ENCODE measurements at places on chromosomes 5 and 9.

GRCh38 chr9:113705306-113705927, 170.7 kb upstream of the ZNF618 start:
- no peak for DNase-seq

DNA sequence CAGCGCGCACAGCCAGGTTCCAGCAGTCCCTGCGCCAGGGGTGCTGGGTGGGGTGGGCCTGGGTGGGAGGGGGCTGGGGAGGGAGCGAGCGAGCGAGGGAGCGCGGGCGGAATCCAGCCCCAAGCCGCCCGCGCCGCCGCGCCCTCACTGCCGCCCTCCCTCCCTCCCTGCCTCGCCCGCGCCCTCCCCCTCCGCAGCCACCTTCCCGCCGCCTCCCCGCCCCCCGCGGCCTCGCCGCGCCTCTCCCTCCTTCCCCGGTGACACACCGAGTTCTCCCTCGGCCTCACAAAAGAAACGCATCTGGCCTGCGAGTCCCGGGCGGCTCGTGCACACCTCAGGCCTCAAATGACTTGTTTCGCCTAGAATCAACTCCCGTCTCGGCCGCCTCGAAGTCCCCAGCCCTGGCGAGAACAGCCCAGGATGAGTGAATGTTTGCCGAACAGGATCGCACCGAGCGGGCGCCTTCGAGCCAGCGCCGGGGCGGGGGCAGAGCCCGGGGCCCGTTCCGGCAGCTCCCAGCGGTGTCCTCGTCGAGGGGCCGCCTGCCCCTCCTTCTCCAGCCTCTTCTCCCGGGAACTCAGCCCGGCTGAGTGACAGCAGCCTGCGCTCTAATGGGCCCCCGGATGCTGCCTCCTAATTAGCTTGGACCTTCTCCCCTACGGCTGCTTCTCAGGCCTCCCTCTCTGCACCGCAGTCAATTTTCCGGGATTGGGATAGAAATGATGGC, 371 bp upstream of the PITX1 start:
- no peak for DNase-seq

GRCh38 chr5:82816926-82817325, 260.3 kb downstream of the TMEM167A start:
- DNase-seq: no peak

DNA sequence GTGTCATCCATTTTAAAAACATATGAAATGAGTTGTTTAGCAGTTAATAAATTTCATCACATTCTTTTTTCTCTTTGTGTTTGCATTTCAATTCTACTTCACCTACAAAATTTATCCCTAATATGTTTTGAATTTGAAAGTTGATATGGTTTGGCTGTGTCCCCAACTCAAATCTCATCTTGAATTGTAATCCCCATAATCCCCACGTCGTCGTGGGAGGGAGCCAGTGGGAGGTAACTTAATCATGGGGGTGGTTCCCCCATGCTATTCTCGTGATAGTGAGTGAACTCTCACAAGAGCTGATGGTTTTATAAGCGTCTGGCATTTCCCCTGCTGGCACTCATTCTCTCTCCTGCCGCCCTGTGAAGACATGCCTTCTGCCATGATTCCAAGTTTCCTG, 200.1 kb downstream of the EPB41L4A start:
- no peak for DNase-seq

GRCh38 chr5:2203774-2204173, 321.0 kb upstream of the IRX4 start:
- DNase-seq: no peak

GRCh38 chr5:22844636-22845035, 8.5 kb downstream of the CDH12 start:
- DNase-seq: no peak

GRCh38 chr5:82405161-82405560, 127.0 kb upstream of the RPS23 start:
- no peak for DNase-seq

- peak; percentile 17 for DNase-seq
Observed at GRCh38 chr5:69414885-69415583, at the start of gene MARVELD2. MARVELD2 (plus strand) TSS chr5:69415116; CDS start chr5:69419386, 4,270 bp downstream.

GRCh38 chr9:116692616-116693015, 5.5 kb downstream of the TRIM32 start:
- DNase-seq: no peak

- no peak for DNase-seq
Observed at GRCh38 chr5:133753856-133754255, 141.5 kb upstream of the FSTL4 start.

- no peak for DNase-seq
Observed at GRCh38 chr5:151699071-151699901, 12.6 kb upstream of the SPARC start.

DNA sequence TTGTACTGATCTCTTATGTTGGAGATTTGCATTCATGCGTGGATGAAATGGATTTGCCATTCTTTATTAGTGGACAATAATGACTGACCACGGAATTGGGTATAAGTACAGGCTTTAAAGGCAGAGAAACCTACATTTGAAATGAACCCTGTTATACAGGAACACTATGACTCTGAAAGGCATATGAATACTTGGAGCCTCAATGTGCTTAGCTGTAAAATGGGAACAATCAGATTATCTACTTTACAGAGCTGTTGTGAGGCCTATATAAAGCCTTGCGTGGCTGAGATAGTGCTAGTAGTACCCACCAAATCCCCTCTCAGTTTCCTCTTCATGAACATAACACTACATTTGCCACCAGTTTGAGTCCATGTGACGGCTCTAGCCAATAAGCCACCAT, 18.9 kb upstream of the MGAT1 start:
- DNase-seq: no peak

GRCh38 chr5:116645627-116646026, 71.0 kb upstream of the SEMA6A start:
- no peak for DNase-seq

DNA sequence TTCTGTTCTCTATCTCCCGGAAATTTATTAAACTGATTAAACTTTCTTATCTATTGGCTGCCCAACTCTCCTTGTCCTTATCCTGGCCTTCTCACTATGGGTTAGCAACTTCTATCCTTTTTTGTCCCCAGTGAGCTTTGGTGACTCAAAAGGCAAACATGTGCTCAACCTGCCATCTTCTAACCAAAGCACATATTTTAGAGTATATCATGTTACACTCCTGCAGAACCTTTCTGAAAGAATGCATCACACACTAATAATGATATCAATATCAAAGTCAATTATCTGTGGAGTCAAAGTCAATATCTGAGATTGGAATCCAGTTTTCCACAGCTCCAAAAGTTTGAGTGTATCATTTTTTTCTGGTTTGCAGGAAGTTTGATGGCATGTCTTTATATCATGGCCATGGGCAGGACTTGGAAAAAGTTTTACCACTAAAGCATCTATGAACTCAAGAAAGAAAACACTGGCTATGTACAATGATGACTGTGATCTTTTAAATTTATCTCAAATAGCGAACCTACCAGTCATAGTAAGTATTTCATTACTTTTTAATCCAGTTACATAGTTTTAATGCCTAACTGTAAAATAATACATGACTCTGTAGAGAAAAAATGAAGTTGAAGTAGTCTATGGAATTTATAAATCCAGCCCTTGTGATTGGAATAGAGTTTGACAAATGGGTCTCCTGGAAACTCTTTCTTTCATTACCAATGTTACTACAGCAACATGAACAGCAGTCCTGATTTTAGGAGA, 166.8 kb downstream of the DROSHA start:
- DNase-seq: no peak

- no peak for DNase-seq
Observed at GRCh38 chr5:159641371-159642039, 274.8 kb upstream of the ADRA1B start.

DNA sequence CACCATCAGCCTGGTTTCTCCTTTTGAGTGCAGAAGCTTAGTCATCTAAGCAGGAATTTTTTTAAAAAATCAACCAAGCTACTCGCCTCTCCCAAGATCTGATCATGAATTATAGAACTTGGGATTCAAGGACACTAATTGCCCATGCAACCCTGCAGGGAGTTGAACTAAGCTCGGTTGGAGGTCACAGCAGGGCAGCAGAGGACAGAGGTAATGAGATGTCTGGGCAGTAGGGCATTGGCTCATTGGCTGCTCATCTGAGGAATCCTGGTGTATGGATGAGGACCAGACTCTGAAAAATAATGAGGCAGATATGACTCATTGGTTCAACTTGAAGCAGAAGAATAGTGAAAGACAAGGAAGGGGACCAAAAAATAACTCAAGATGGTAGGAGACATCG, 111.8 kb upstream of the TLE1 start:
- no peak for DNase-seq

GRCh38 chr5:96455789-96456188, 22.7 kb upstream of the PCSK1 start:
- no peak for DNase-seq

- DNase-seq: no peak
Observed at GRCh38 chr5:154476354-154477205, 1.4 kb downstream of the HAND1 start.

GRCh38 chr5:56827924-56828323, 12.6 kb downstream of the MAP3K1 start:
- DNase-seq: no peak

- DNase-seq: peak; percentile 15
Observed at GRCh38 chr9:22452415-22453010, 5.9 kb downstream of the DMRTA1 start.

- no peak for DNase-seq
Observed at GRCh38 chr5:132673488-132673887, 301 bp upstream of the IL4 start.

DNA sequence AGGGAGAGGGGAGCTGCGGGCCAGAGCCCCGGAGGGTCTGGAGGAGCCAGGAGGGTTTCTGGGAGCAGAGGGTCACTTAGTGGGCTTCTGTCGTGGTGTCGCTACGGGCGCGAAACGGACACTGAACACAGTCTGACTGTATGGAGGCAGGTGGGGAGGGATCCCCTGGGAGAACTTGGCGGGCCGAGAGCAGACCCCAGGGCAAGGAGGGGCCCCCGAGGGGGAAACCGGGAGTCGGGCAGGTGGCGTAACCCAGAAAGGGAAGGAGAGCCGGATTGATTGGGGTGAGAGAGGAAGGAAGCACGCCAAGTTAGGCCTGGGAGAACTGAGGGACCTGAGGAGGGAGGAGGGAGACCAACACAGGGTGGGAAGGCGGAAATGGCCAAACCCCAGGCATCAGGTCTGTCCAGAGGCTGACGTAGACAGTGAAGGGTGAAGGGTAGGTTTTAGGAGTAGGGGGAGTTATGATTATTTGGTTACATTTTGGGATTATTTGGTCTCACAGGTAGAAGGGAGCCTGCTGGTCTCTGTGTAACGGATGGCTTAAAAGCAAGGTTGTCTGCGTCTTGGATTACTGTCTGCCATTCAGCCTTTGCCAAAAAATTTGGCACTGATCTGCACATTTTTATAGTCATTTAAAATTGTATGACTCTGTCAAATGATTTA, 3.3 kb upstream of the MSMP start:
- peak; percentile 48 for DNase-seq

DNA sequence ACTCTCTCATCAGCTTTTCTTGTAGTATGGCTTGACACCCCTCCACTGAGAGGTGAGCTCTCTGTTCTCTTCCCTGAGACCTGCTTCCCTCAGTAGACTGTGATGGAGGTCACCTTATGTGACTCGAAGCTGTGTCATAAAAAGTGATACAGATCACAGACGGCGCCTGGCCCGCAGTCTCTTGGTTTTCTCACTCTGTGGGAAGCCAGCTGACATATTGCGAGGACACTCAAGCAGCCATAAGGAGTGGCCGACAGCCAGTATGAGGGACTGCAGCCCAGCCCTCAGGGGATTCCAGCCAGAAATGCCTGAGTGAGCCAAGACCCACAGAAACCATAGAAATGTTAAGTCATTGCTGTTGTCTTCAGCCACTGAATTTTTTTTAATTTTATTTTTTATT, 38.0 kb downstream of the GADD45G start:
- DNase-seq: no peak

- peak; percentile 3 for DNase-seq
Observed at GRCh38 chr9:95004411-95005277, 278.1 kb downstream of the AOPEP start.

GRCh38 chr9:126461608-126462007, 135.0 kb downstream of the MVB12B start:
- DNase-seq: no peak

DNA sequence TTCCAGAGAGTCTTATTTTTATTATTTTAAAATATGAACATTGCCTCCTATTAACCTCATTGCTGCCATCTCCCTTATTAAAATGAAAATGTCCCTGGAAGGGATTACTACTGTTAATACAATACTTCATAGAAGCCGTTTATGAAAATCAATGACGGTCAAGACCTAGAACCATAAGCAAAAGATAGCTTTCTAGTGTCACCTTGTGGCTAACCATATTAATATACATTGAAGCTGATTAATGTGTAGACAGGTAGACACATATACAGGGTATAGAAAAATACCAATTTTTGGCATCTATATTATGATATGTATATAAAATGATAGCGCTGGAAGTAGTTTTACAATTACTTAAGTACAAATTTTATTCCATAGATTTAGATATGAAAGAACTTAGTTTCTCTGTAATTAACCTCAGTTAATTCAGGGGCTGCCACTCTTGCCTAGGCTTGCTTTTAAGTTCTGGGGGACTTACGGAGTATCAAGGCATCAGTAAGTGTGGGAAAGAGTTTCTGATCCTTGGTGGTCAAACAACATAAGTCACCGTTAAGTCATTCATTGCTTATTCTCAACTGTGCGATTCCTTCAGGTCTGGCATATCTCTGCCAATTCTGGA, 2.5 kb upstream of the YTHDC2 start:
- no peak for DNase-seq

- DNase-seq: no peak
Observed at GRCh38 chr5:108637134-108637533, 110.6 kb upstream of the FER start.

- DNase-seq: no peak
Observed at GRCh38 chr9:23842565-23843129, 16.6 kb upstream of the ELAVL2 start.

DNA sequence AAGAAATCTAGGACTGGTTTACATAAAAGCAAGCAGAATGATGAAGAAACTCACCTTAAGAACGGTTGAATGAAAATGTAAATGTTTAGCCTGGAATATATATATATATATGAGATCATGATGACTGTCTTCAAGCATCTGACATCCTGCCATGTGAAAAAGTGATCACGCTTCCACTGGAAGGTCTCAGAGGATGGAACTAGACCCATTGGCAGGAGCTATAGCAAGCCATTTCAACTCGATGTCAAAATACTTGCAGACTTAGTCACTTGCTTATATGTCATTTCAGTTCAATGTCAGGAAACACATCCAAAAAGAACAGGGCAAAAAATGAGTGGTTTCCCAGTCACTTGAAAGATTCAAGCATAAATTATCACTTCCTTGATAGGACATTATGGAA, 22.2 kb upstream of the TMEM161B start:
- no peak for DNase-seq

DNA sequence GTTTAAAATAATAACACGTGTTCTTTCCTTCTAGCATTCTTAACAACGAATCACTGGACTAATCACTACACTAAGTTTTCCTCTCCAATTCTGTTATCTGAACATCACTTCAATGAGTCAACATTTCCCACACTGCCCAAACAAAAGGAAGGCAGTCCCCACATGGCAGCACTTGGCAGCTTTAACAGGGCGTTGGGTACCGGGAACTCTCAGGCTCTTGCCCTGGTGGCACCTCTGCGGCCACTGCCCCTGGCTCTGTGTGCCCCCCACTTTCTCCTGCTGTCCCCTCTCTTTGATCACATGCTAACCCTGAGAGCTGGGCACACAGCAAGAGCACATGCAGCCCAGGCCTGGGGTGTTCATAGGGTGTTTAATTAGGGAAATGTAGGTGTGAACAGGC, 15.7 kb downstream of the SLC6A3 start:
- DNase-seq: no peak

GRCh38 chr9:114210136-114210535, 54.8 kb downstream of the COL27A1 start:
- DNase-seq: no peak

Data from stimulated activated naive B cell treated with anti-CD40 and anti-IgM and Interleukin-4, amounts not matched to agents 10 μg/mL and 1 μg/mL and 100 μg/mL, for 72 hours (primary cell).